ENCODE measurements at places on chromosomes 13 and 19.

DNA sequence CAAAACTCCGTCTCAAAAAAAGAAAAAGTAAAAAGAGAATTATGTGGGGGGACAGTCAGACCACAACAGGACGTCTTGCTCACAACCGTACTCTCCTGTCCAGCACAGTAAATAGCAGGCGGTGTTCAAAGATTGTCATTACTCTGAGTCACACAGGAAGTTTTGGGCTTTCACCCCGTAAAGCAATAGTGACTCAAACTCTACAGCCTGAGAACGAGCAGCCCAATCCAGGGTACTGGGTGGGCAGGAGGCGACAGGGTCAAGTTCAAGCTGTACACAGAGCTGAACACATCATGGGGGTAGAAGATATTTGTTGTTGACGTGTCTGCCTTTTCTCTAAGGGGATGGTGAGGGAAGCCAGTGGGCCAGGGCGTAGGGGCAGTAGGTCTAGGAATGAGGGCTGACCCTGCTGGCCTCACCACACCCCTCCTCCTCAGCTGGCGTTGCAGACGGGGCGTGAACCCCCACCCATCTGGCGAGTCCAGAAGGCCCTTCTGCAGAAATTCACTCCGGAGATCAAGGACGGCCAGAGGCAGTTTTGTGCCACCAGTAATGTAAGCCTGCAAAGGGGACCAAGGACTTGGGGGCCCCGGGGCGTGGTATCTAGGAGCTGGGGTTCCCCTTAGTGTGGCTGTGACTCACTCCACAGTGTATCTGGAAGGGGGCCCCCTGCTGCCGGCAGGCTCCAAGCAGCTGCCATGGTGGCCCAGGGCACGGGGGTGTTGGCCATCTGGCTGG lies 23.3 kb downstream of the PRR12 start:
- DNase-seq = no peak

GRCh38 chr19:45443462-45444317 lies 20.0 kb upstream of the ERCC1 start:
- DNase-seq = peak; percentile 42

GRCh38 chr19:42089191-42089750 lies 13.3 kb downstream of the ZNF574 start:
- no peak for DNase-seq

- DNase-seq = no peak
These were observed 291.6 kb downstream of the KLF12 start for GRCh38 chr13:73842626-73843025.

GRCh38 chr13:99406799-99407201 lies 94.5 kb upstream of the TM9SF2 start:
- no peak for DNase-seq

GRCh38 chr13:107843281-107843680 lies 372.1 kb downstream of the LIG4 start:
- DNase-seq = no peak

DNA sequence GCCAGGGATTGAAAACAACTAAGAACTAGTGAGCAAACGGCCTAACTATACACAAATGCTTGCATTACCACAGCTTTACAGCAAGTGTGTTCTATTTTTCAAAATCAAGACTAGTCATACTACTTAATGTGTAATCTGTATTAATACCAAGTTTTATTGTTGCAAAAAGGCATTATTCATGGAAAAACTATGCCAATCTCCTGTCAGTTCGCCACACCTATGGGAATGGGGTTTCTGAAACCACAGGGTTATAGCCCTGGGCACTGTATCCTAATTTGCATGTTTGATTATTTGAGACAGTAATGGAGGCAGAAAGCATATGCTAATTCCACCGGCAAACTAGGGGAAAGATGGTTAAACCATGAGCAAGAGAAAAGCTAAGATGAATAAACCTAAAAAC lies 14.3 kb downstream of the GAS6 start:
- DNase-seq = no peak

DNA sequence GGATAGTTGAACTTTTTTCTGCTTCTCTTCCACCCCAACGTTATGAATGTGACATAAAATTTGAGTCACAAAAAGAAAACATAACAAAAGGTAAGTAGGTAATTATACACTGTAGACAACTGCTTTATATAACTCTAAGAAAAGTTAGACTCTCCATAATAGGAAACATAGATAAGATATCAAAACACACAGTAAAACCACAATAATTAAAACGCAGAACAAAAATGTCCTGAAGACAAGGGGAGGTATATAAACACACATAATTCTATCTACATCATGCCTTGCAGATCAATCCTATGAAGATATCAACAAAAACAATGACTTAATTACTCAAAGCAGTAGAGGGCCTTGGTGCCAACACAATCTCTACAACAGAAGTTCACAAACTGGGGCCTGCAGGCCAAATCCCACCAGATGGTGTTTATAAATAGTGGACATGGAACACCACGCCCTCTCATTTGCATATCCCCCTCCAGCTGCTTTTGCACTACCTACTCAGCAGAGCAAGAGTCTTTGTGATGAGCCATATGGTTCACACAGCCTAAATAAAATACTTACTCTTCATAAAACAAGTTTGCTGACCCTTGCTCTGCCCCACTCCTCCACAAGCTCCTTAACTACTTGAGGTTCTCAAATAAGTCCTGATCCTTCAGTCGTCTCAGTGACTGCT lies 254.7 kb downstream of the KLF12 start:
- DNase-seq = no peak

- DNase-seq = peak; percentile 3
These were observed 345 bp downstream of the ZNF257 start for GRCh38 chr19:22052644-22053013.

DNA sequence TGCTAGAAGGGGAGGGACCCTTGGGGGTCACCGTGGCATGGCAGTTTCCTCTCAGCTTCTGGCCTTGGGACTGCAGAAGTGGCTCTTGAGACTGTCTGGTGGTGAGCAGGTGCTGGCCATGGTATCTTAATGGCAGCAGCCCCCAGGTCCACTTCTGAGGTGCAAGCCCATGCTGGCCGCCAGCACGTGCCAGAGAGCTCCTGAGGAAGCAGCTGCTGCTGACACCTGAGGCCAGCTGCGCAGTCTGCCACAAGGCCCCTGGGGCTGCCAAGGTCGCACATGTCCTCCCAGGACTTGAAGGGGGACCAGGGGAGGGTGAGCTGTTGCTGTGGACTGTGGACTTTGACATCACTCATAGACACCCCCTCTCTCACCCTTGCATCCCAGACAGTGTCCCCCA lies 48.0 kb downstream of the NFIX start:
- no peak for DNase-seq

- DNase-seq = peak; percentile 72
These were observed 2.0 kb upstream of the RNF126 start for GRCh38 chr19:664913-665443.

GRCh38 chr13:112983428-112984196 lies 14.6 kb downstream of the MCF2L start:
- no peak for DNase-seq

- DNase-seq = no peak
These were observed 283.0 kb downstream of the DNAJC15 start for GRCh38 chr13:43306372-43306771.

- no peak for DNase-seq
These were observed 141.5 kb downstream of the AKAP11 start for GRCh38 chr13:42413484-42413815.

DNA sequence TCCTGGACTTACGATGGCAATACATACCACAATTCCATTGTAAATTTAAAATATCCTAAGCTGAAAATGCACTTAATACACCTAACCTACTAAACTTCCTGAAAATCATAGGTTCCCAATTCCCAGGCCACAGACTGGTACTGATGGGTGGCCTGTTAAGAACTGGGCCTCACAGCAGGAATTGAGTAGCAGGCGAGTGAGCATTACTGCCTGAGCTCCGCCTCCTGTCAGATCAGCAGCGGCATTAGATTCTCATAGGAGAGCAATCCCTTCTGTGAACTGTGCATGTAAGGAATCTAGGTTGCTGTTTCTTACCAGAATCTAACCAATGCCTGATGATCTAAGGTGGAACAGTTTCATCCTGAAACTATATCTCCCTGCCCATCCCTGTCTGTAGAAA lies 1670.2 kb upstream of the PCDH20 start:
- no peak for DNase-seq

GRCh38 chr19:51203916-51204315 lies 21.0 kb upstream of the CD33 start:
- no peak for DNase-seq

- DNase-seq = no peak
These were observed 2.6 kb upstream of the OXGR1 start for GRCh38 chr13:96996886-96997285.

GRCh38 chr19:51501594-51502263 lies at the start of gene SIGLEC12:
TSS of gene SIGLEC12 (minus strand) at chr19:51501800. CDS start at chr19:51501733, 67 bp downstream.
- DNase-seq = no peak

DNA sequence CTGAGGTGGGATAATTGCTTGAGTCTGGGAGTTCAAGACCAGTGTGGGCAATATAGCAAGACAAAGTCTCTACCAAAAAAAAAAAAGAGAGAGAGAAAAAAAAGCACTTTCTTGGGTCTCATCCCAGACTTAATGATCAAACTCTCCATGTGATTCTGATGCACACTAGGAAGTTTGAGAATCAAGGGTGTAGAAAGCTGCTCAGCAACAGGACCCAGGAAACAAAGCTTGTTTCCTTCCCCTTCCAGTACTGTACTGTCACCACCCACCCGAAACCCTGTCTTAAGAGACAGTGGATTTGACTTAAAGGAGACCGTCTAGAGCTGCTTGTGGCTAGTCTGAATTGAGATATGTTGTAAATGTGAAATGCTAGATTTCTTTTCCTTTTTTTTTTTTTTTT lies 5.8 kb downstream of the MISP3 start:
- DNase-seq = no peak

GRCh38 chr19:3161453-3161852 lies 17.1 kb upstream of the S1PR4 start:
- DNase-seq = no peak

GRCh38 chr13:105089858-105090643 lies 1445.4 kb downstream of the EFNB2 start:
- DNase-seq = no peak

DNA sequence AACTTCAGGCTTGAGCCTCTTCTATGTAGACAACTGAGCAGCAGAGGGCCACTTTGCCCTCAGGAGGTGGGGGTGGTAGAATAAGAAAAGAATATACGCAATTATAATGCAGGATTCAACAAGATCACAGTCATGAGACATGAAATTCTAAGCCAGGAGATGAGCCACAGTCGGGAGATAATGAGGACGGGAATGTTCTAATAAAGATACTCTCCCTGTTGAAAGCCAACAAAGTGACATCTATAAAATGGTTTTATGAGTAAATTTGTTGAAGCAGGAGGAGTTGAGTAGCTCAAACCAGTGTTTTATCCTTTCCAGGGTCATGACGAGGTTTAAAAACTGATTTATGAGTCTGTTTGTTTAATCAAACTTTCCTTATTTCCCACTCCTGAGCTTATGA lies 152.0 kb upstream of the SERP2 start:
- no peak for DNase-seq

- DNase-seq = no peak
These were observed 70.3 kb downstream of the MAP4K1 start for GRCh38 chr19:38547421-38547820.

DNA sequence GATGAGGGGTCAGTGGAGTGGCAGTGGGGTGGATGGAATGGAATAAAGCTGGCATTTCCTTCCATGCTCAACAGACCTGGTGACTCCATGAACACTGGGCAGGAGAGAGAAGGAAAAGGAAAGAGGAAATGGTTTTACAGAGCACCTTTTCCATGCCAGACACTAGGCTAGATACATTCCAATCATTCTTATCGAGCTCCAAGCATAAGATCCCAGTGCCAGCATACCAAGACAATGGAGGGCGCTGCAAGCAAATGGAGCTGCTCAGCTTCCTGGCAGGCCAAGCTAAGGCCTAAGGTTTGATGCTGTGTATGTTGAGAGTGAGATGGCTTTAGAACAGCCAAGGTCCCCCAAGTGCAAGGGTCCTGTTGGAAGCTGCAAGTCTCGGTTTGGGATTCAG lies 113.2 kb downstream of the HSPH1 start:
- DNase-seq = no peak

DNA sequence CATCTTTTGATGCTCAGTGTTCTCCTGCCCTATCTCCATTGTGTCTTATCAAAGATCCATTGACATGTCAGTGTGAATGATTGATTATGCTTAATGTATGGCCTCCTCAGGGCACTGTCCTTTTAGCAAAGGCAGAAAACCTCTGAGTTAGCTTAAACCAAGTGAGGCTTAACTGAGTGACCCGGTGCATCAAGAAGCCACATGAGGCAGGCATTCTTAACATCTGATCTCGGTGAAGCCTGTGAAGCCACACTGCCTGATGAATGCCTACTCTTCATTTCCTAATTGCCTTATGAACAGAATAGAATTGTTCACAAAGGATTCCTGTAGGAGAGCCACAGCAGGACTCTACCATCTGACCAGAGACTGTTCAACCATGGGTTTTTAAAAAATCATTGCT lies 168.1 kb upstream of the SOX21 start:
- no peak for DNase-seq

DNA sequence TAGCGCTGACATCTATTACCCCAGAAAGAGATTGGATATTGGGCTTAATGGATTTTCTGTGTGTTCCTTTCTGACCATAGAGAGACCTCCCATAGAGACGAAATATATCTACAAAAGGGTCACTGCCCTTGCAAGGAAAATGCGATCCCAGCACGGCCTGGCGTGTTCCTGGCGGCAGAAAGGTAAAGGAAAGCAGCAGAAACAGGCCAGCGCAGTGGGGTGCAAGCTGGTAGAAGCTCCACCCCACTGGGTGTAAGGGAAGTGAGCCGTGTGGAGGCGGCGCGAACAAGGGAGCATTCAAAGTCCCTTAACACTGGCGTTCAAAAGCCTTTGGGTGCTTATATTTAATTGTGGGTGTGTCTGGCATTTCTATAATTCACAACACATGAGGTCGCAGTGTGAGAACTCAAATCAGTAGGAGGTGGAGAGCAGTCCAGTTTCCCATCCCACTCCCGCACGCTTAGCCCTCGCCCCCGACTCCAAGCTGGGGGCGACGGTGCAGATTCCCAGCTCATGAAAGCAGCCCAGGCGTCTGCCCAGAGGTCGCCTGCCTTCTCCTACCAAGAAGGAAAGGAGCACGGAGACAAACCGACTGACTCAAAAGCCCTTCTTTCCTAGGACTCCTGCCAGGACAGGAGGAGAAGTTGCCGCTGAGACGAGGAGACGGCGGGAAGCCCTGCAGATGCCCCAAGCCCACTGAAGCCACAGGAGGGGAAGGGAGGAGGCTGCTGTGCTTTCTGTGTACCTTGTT lies 478.4 kb downstream of the FOXO1 start:
- no peak for DNase-seq

- DNase-seq = no peak
These were observed 61.2 kb upstream of the WDFY2 start for GRCh38 chr13:51523082-51523518.

GRCh38 chr19:45922281-45922680 lies 7.7 kb upstream of the NANOS2 start:
- no peak for DNase-seq

DNA sequence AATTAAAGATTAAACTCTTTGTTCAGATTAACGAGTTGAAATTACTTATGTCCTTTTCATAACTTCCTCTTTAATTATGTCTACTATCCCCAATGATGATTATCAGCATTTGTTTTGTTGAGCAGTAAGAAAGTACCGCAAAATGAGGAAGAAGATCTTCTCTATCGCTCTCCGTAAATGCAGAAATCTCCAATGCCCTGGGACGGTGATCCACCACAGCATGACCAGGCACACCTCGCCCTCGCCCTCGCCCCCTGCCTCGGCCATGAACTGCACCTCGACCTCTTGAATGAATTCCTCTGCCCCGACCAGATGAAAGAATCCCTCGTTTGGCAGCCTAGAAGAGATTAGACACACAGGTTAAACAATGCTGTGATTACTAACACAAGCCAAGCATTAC lies 69.1 kb downstream of the RBM26 start:
- DNase-seq = no peak
